ENCODE measurements at places on chromosomes 7 and 10. TPM values are rescaled to one million over a fixed set of nuclear protein-coding genes. Genes with fewer than 3 reads are reported as not detected.

The ATG9B gene
- 0.17 TPM for total RNA-seq

The AKR1C2 gene
- total RNA-seq = 74.6 TPM

The TDRD1 gene
- not detected for total RNA-seq

DNA sequence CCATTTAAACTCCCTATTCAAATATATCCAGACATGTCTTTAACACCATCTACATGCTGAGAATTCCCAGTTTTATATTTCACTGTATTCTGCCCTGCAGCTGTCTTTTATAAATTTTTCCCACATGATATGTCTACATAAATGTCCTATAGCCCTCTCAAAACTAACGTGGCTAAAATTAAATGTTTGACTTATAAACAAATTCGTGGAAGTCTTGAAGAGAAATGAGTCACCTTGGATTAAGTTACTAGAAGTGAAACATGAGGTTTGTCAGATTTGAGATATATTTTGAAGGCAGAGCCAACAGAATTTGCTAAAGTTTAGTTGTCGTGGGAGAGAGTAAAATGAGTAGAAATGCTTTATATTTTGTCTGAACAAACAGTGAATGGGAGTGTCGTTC, 386.9 kb upstream of the CNTNAP2 start:
- peak; percentile 67 for DNase-seq

GRCh38 chr7:107078517-107078966, 34.0 kb downstream of the PRKAR2B start:
- DNase-seq = no peak

DNA sequence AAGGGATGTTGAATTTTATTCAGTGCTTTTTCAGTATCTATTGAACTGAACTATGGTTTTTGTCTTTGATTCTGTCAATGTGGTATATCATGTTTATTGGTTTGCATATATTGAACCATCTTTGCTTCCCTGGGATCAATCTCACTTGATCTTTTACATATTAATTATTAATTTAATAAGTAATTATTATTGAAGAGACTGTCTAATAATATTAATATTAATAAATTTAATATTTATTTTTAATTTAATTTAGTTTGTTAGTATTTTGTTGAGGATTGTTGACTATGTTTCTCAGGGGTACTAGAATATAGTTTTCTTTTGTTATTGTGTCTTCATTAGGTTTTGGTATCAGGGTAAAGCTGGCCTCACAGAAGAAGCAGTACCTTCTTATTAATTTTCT, 26.5 kb upstream of the TRA2A start:
- no peak for DNase-seq

GRCh38 chr7:108289852-108290251, 159.7 kb upstream of the LAMB4 start:
- DNase-seq = no peak

- DNase-seq = no peak
Measured at GRCh38 chr10:82256275-82256674, 381.3 kb downstream of the NRG3 start.
